Psoas muscle (tissue), 8 donors: ENCODE measurements at places on chromosomes 4 and X.

DNA sequence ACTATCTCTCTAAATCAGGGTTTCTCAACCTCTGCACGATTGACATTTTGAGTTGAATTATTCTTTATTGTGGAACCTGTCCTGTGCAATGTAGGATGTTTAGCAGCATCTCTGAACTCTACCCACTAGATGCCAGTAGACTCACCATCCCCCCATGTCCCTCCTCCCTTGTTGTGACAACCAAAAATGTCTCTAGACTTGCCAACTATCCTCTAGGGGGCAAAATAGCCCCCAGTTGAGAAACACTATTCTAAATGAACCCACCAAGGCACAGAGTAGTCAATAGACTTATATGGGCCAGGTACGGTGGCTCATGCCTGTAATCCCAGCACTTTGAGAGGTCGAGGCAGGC, 49.1 kb upstream of the GAB1 start:
- DNase-seq: no peak

DNA sequence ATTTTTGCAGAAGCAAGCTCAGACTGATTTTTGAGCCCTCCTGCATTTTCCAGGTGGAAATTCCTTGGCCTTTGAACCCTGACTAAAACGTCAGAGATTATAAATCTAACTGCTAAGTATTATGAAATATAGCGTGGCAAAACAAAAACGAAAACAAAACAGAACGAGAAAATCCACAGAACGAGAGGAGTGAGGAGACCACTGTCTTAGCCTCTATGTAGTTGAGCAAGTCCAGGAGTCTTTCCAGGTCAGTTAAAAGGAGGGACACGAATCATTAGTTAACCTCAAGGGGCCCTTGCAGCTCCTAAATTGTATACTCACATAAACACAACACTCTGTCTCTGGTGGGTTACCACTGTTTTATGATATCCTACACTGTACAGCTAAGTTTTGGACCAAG, 80.2 kb downstream of the SYNPO2 start:
- no peak for DNase-seq

DNA sequence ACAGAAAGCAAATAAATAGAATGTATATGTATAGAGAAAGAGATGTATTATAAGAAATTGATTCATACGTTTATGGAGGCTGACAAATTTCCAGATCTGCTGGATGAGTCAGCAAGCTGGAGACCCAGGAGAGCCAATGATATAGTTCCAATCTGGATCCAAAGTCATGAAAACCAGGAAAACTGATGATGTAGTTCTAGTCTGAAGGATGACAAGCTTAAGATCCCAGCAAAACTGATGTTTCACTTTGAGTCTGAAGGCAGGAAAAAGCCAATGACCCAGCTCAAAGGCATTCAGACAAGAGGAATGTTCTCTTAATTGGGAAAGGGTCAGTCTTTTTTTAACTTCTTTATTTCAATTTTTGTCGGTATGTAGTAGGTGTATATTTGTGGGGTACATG, 102.6 kb downstream of the LHFPL1 start:
- no peak for DNase-seq

- DNase-seq: no peak
These were observed 44.5 kb downstream of the SCFD2 start for GRCh38 chr4:53321151-53321983.

- no peak for DNase-seq
These were observed 115.6 kb upstream of the SPIN4 start for GRCh38 chrX:63466690-63467089.

- DNase-seq: no peak
These were observed 75.5 kb downstream of the ANXA10 start for GRCh38 chr4:168167714-168168284.

- no peak for DNase-seq
These were observed 86.3 kb upstream of the BMP2K start for GRCh38 chr4:78689700-78690323.

GRCh38 chrX:69232945-69233344, 67.7 kb upstream of the PJA1 start:
- DNase-seq: no peak

- no peak for DNase-seq
These were observed 33.5 kb upstream of the SCRG1 start for GRCh38 chr4:173432430-173432829.

- DNase-seq: no peak
These were observed 42.8 kb upstream of the HPF1 start for GRCh38 chr4:169800541-169800940.

GRCh38 chrX:4663085-4663484, 949.6 kb upstream of the PRKX start:
- DNase-seq: no peak

DNA sequence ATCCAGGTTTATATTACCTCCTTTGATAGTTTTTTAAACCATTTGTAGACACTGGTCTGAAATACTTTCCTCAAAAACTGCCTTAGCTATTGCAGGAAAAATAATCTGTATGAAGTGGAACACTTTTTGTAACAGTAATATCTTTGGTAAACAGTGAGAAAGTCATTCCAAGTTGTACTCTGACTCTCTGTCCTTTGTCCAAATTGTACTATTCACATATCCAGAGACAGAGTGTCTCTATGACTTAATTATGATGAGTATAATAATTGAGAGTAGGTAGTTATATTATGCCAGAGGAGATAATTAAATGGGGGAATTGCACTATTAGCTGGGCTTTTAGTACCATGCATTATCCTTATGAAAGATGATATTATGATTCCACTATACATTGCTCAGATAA, 112.6 kb upstream of the LCORL start:
- no peak for DNase-seq

- no peak for DNase-seq
These were observed 286.3 kb downstream of the PDGFC start for GRCh38 chr4:156685308-156685707.

GRCh38 chr4:99383833-99384392, 31.4 kb upstream of the ADH1C start:
- DNase-seq: peak; percentile 23

DNA sequence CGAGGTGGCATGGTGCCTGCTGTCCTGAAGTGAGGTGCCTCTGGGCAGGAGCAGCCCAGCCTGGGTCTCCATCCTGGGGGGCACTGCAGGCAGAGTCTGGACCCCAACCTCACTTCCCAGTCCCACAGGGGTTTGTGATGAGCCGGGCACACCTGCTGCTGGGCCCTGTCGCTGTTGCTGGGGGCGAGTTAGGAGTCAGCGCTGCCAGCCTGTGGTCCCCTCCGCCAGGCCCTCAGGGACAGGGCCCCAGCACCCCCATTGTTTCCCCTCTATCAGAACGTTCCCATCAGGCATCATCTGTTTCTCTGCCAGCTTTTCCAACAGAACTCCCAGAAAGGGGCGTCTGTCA, 23.4 kb downstream of the WFS1 start:
- DNase-seq: no peak
